C1 segment of cervical spinal cord (tissue), 14 donors: ENCODE measurements at places on chromosomes 5 and 9.

DNA sequence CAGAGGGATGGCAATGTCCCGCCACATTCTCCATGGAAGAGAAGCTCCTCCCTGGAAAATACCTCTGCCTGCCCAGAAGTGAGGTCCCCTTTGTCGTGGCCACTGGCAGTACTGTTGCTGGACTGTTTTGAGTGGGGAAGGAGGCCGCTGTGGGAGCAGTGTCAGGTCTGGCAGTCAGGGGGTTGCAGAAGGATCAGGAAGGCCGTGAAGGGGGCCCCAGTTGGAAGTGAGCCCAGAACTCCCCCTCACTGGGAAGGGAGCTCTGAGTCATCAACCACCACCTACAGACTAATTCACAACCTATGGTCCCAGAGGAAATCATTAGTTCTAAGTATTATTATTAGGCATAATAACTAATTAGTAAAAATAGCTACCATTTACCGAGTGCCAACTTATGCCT is 200.4 kb downstream of the TTLL11 start:
- no peak for DNase-seq

DNA sequence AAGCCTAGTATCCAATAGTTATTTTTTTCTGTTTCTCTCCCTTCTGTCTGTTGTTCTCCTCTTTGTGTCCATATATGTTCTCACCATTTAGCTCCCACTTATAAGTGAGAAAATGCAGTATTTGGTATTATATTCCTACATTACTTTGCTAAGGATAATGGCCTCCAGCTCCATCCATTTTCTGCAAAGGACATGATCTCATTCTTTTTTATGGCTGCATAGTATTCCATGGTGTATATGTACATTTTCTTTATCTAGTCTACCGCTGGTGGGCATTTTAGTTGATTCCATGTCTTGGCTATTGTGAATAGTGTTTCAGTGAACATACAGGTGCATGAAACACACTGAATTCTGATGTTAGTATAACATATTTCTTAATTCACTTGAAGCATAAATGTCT is 348.9 kb upstream of the TRPC7 start:
- no peak for DNase-seq

DNA sequence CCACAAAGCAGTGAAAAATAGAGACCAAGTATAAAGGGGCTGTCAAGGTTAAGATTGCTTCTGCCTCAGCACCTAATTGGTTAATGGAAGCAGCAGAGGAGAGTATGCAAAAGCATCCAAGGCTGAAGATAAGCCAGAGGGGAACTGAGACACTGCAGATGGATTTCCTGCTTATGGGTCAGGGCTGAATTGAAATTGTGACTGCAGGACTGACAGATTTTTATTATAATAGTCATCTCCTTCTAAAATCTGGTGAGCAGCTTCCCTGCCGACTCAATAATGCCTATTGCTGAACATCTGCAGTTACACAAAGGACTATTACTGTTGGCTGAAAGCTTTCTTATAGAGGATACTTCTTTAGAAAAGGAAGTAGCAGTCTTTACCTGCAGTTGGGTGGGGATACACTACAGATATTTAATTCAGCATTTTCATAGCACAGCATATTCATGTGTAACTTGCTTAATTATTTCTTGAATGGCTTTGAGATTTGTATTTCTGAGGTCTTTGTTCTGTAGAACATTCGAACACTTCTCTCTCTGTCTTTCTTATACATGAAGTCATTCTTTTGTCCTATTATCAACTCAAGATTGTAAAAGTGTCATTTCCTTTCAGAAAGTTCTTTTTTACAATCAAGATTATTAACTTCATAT is 363.0 kb upstream of the RIOK2 start:
- DNase-seq, result no peak

- no peak for DNase-seq
These were observed 227.0 kb upstream of the ANKRD55 start for GRCh38 chr5:56460195-56460546.

GRCh38 chr9:120221844-120222243 is 358.1 kb downstream of the CDK5RAP2 start:
- DNase-seq, result no peak

DNA sequence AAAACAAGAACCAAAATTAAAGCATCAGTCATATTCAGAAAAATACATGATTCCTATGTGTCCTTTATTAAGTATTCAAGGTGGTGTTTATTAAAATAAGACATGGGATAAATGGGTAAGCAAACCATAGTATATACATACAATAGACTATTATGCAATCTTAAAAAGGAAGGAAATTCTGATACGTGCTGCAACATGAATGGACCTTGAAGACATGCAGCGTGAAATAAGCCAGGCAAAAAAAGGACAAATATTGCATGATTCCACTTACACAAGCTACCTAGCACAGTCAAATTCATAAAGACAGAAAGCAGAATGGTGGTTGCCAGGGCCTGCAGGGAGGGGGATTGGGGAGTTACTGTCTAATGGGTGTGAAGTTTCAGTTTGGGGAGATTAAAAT is 127.7 kb downstream of the DMAC1 start:
- no peak for DNase-seq

- DNase-seq, result no peak
These were observed 92.9 kb downstream of the SPATA31D1 start for GRCh38 chr9:82081496-82081895.

DNA sequence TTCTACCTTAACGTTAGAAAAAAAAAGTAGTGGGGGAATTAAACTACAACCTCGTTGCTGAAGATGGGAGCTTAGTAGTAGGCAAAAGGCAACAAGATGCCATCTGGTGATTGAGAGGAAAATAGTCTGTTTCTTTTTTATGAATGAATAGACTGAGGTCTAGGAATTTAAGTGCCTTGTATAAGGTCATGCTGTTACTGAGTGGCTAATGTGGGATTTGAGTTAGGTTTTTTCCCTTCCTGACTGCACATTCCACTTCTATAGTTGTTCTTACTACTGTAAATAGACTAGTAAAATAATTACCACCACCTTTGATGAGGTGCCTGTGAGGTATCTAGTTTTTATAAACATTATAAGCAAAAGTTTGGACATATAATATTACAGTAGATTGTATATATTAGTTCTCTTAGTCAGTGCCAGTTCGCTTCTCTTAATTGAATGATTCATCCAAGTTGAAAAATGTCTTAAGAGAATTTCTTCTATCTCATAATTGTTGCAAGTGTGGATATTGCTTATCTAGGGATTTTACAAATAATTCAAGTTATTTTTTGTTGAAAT is 19.1 kb downstream of the FSD1L start:
- no peak for DNase-seq

- no peak for DNase-seq
These were observed 273.7 kb downstream of the SYK start for GRCh38 chr9:91075279-91075678.

- DNase-seq, result no peak
These were observed 7.7 kb upstream of the NR5A1 start for GRCh38 chr9:124514874-124515273.

DNA sequence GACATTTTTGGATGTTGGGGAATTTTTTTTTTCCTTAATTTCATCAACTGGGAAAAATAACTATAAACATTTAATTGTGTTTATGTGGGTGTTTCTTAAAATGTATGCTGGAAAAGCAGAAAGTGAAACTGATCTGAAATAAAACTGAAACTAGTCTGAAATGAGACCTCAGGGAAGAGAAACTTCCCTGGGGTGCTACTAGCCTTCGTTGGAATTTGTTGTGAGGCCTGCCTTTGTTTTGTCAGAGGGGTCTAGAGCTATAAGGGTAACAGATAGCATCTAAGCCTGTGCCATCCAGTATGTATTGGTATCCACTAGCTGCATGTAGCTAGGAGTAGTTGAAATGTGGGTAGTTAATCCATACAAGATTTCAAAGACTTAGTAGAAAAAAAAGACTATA is 10.4 kb downstream of the ZNF618 start:
- DNase-seq, result no peak

DNA sequence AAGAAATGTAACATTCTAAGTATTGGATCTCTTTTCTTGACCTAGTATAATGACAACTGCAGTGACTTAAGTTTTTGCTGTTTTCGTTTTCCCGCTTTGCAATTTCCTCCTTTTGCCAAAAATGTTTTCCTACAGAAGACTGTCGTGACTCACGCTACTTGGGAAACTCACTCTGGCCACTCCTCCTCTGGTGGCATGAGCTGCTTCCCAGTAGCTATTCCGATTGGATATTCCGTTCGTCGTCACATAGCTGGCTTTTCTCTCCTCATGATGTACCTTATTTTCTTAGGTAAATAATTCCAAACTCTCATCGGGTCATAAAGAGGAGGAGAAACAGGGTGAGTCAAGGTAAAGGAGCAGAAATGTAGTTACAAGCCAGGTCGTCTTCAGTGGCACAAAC is 64.9 kb downstream of the GOLPH3 start:
- DNase-seq, result no peak

DNA sequence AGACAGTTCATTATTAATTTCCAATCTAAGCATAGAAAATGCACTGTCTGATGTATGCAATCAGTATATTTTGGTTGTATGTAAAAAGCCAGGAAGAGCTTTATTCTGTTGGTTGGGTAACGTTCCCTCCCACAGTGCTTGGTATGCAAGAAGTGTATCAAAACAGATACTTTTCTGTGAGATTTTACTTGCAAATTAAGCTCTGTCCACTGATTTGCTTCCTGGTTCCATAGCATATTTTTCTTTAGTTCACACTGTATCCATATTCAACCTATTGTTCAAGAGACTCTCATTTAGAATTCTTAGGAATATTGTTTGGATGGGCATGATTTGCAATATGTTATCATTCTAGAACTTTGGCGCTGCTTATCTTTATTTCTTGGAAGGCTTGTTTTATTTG is 47.4 kb downstream of the RNF180 start:
- no peak for DNase-seq

- DNase-seq, result no peak
These were observed 301.4 kb upstream of the DAP start for GRCh38 chr5:11062397-11062796.

DNA sequence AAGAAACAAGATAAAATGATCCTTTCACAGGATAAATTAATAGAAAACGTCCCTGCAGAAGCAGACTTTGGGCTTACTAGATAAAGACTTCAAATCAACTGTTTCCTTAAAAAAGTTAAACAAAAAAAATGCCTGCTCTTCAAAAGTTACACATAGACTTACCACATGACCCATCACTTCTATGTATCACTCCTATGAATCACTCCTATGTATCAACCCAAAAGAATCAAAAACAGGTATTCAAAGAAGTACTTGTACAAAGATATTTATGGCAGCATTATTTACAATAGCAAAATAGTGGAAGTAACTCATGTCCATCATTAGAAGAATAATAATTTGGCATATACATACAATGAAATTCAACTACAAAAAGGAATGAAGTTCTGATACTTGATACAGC is 56.3 kb upstream of the PRDM9 start:
- DNase-seq, result no peak

GRCh38 chr9:126299706-126300276 is 26.8 kb upstream of the MVB12B start:
- DNase-seq, result no peak

DNA sequence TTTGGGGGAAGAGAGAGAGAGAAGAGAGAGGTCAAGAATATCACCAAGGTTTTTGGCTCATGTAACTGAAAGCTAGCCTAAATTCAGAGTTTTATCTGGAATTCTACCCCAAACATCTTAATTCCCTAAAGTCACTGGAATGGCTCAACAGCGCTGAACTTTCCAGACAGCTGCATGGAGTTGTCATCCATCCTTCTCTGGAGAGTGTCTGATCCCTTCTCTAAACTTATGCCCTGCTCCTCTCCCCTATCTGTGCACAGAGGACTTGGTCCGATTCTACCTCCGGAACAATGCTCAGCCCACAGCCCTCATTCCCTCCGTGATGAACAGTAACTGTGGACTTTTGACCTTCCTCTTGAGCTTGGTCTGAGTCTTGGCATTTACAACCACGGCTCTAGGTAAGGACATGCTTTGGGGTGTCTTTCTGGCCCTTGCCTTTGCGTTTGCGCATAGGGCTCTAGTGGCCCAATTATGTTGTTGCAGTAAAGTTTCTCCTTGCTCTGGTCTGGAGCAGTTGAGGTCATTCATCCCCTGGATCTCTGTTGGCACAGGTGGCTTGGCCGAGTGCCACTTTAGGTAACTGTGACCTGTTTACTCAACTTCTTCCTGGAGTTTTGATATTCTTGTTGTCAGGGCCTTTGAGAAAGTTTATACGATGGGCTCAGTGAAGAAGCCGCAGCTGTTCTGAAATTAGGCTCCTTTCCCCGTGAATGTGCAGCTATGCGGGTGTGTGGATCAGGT is 18.3 kb upstream of the CD180 start:
- DNase-seq, result no peak

DNA sequence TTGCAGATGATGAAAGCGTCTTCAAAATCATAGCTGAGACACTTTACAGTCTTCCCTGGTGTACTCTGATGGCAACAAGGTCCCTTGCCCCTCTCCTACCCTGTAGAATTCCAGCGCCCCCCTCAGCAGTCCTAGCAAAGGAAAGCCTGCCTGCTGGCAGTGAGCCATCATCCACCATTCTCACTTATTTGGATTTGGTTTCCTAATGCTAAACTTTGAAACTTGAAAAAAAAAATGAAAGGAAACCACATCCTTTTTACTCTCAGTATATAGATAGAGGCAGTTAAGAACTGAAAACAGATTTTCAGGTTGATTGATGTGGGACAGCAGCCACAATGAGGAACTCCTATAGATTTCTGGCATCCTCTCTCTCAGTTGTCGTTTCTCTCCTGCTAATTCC is at the start of gene GZMA:
Gene GZMA, plus strand, starts transcription at position 299 of the 400 bp plus-strand sequence. Its CDS starts 37 bp downstream, at position 336.
- DNase-seq, result no peak

- DNase-seq, result peak; percentile 48
These were observed 10.8 kb downstream of the TSPAN17 start for GRCh38 chr5:176658007-176658599.

GRCh38 chr5:16809395-16810207 is 126.5 kb downstream of the MYO10 start:
- DNase-seq, result no peak

GRCh38 chr5:114988096-114988495 is 181.6 kb downstream of the TRIM36 start:
- DNase-seq, result no peak

- DNase-seq, result no peak
These were observed 233.6 kb downstream of the ACTL7B start for GRCh38 chr9:108621991-108622855.

- no peak for DNase-seq
These were observed 268.9 kb upstream of the IRX2 start for GRCh38 chr5:3020426-3020825.

DNA sequence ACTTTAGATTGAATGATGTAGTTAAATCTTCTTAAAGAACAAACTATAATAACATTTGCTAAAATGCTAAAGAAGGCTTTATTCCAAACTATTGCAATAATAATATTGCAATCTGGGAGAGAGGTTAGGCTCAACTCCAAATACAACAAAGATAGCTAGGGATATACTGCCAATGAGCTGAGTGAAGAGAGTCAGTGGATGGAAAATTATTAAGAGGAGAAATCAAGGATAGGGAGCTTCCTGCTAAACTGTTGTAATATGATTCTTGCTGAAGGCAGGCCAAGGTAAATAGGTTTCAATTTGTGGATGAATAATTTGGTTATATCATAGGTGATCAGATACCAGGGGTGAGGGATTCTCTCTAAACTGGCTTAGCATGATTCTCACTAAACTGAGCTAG is 1651.5 kb downstream of the EFNA5 start:
- DNase-seq, result no peak

DNA sequence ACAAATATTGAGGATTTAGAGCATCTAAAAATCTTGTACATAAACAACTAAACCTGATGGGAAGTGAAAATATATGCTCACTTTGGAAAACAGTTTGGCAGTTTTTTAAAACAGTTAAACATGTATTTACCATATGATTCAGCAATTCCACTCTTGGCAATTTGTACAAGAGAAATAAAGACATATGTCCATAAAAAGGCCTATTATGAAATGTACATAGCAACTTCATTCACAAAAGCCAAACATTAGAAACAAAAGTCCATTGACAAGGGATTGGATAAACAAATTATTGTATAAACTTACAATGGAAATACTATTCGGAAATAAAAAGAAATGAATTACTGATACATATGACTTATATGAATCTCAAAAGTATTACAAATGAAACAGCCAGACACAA is 196.2 kb upstream of the SLC24A2 start:
- DNase-seq, result no peak
